ENCODE measurements at places on chromosomes 2 and 18. TPM values are rescaled to one million over a fixed set of nuclear protein-coding genes. Genes with fewer than 3 reads are reported as not detected.

The DNAH7 gene
- polyA plus RNA-seq = 0.75 TPM

The EEF1B2 gene
- 333 TPM for polyA plus RNA-seq

The POTEI gene
- not detected for polyA plus RNA-seq

The NEU2 gene
- not detected for polyA plus RNA-seq

The IL1F10 gene
- not detected for polyA plus RNA-seq

The MAIP1 gene
- polyA plus RNA-seq = 15.8 TPM

The ARHGAP15 gene
- 1.2 TPM for polyA plus RNA-seq

The FAM228A gene
- polyA plus RNA-seq = 0.34 TPM

Data from brain (organoid and tissue), 16 donors.